GM12864 (cell line): ENCODE measurements at places on chromosomes 1 and 21.

DNA sequence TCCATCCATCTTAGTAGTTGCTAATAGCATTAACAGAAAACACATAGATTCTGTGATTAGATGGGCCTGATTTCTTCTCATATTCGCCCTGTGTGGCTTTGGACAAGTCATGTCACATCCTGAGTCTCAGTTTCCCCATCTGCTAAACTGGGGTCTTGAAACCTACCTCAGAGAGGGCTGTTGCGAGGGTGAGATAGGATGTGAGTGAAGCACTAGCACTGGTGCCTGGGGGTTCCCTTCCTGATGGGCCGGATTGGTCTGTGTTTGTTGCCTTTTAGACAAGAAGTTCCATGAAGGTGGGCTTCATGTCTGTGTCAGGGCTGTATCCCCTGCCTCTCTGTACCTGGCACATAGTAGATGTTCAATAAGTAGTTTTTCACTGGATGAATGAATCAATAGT, 3.5 kb upstream of the MAN1C1 start:
- no peak for DNase-seq

GRCh38 chr1:160685266-160685665, 26.4 kb downstream of the CD48 start:
- DNase-seq, result no peak

DNA sequence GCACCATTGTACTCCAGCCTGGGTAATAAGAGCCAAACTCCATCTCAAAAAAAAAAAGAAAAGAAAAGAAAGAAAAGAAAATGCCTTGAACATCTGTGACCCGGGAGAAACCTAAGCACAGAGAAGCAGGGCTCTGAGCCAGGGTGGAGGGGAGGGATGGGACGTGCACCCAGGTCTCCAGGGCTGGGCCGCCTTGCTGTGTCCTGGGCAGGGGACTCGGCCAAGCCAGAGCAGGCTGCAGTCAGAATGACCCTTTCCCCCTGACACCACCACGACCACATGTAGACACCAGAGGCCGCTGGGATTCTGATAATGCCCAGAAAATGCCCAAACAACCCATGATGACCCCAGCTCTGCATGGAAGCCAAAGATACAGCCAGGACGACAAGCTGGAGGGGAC, 17.8 kb downstream of the CHD5 start:
- DNase-seq, result no peak

DNA sequence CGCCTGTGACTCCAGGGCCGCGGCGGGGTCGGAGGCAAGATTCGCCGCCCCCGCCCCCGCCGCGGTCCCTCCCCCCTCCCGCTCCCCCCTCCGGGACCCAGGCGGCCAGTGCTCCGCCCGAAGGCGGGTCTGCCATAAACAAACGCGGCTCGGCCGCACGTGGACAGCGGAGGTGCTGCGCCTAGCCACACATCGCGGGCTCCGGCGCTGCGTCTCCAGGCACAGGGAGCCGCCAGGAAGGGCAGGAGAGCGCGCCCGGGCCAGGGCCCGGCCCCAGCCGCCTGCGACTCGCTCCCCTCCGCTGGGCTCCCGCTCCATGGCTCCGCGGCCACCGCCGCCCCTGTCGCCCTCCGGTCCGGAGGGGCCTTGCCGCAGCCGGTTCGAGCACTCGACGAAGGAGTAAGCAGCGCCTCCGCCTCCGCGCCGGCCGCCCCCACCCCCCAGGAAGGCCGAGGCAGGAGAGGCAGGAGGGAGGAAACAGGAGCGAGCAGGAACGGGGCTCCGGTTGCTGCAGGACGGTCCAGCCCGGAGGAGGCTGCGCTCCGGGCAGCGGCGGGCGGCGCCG, at the start of gene SIM2:
TSS of gene SIM2 (plus strand) at position 135 of the 565 bp plus-strand sequence. CDS start 632 bp downstream, outside the sequence.
- DNase-seq, result no peak

GRCh38 chr1:166915042-166915441, 39.0 kb upstream of the TADA1 start:
- no peak for DNase-seq

DNA sequence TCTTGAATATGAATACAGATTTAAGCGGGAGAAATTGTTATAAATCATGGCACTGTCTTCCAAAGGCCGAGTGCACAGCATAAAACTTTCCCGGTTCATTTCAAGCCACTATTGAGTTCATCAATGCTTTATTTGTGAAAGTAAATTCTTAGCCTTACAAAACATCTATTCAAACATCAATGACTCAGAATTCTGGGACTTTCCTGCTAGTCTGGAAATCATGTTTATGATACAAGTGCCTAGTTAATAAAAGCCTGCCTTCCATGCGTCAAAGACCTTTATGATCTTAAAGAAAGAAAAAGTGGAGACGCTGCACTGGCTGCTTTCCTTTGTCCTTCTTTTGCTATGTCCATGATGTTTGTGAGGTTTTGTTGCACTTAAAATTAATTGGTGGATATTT, 137.7 kb downstream of the SETD4 start:
- DNase-seq, result no peak

GRCh38 chr21:34553151-34553952, 41.3 kb upstream of the KCNE1 start:
- no peak for DNase-seq

DNA sequence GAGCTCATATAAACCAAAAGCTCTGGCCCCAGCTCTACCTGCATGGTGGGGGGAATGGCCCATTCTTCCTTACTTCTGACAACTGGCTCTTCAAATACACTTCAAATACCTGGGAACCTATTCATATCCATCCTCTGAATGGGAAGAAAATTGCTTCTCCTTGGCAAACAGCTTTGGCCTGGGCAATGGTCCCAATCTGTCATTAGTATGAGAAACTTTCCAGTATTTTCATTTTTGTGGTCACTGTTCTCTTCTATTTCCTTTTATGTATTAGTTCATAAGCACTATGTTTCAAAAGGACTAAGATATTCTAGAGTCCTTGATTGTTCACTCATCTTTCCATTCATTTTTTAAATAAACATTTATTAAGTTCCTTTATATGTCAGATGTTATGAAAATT, 5.2 kb upstream of the HSD3B2 start:
- DNase-seq, result no peak
